ENCODE measurements at places on chromosomes 5 and 9. TPM values are rescaled to one million over a fixed set of nuclear protein-coding genes. Genes with fewer than 3 reads are reported as not detected.

KDM3B gene
- total RNA-seq = 37.6 TPM

SLC22A4 gene
- total RNA-seq = 5.4 TPM

FRRS1L gene
- total RNA-seq = 5.3 TPM

IFNB1 gene
- total RNA-seq = not detected

ADAMTS13 gene
- total RNA-seq = 9.5 TPM

CDX1 gene
- total RNA-seq = 0.57 TPM

MYMK gene
- total RNA-seq = not detected

GMCL2 gene
- total RNA-seq = not detected

NUTM2G gene
- total RNA-seq = 0.15 TPM

DNA sequence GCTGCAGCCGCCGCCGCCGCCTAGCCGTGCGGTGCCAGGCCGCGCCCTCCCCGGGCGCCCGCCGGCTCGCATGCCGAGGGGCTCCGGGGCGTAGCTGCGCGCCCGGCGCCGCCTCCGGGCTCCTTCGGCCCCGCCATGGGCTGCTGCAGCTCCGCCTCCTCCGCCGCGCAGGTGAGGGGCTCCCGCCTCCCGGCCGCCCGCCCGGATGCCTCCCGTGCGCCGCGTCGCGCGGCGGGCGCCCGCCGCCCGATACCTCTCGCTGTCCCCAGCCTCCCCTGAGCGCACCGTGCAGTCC lies 230 bp downstream of the SLC44A1 start:
- no peak for DNase-seq

DNA sequence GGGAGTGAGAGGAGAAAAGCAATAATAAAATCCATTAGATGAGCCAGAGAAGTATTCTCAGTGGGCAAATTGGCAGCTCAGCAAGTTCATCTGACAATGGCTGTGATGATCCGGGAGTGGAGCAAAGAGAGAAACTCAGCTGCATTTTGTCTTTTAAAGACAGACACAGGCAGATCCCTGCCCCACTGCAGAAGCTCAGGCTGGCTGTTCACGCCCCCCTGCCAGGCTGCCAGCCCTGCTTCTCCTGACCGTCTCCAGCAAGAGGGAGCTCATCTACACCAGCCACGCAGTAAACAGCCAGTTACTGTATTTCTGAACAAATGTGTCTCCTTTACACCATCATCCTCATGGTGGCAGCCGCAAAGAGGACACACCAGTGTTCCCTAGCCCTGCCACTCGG lies 114.3 kb upstream of the SARDH start:
- no peak for DNase-seq

DNA sequence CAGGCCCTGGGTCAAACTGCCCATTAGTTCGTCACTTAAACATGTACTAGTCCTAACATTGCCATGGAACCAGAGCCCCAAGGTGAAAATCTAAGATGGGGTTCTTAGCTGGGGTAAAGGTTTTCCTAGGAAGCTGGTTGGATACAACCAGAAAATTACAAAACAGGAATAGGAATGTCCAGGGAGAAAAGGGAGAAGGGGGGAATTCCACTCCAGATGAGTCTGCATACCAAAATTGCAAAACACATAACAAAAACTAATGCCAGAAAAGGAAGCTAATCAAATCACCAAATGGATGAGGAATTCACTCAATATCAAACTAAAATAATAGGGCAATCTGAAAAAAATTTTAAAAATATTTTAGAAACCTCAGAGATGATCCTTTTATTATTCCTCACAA lies 396.2 kb downstream of the EFNA5 start:
- DNase-seq = no peak

DNA sequence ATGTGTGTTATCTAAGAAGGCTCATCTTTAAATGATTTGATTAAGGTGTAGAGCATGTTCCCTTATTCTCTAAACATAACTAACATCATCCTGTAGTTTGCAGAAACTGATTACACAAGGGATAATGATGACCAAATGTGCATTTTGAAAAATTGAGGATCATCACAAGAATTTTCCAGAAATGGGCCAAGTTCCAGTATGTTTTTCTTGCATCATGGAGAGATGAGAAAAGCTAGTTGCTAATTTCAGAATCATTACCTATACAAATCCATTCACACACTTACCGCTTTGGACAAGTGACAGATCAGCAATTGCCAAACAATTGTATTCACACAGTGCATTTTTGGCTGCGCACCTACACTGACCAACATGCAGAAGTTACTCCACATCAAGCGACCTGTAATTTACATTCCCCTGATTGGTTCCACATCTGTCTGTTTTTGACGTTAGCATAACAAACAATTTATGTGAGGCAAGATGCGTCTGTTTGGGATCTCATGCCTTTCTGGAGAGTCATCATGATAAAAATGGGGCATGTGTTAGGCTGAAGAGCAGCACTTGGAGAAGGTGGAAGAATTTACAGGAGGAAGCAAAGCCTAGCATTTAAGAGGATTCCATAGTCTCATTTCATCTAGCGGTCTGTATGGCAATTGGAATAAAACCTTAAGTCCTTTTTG lies 2.8 kb upstream of the BNC2 start:
- DNase-seq = no peak

DNA sequence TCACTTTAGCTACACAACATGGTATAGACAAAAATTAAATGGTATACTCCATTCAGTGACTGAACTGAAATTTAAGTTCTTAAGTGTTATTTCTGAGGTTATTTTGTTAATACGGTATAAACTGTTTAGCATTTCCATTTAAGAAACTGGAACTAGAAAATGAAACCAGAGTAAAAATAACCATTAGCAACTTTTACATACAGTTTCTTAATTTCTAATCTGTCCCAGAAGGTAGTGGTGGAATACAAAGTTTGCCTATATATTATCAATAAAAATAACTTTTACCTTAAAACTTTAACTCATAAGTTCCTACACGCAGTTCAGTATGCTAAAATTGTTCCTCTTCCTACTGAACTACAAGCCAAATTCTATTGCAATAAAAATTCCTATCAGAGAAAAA lies 10.3 kb downstream of the GOLPH3 start:
- DNase-seq = no peak

GRCh38 chr5:88756953-88757352 lies 126.0 kb downstream of the MEF2C start:
- no peak for DNase-seq

GRCh38 chr9:126144603-126145456 lies 181.8 kb upstream of the MVB12B start:
- peak; percentile 41 for DNase-seq

DNA sequence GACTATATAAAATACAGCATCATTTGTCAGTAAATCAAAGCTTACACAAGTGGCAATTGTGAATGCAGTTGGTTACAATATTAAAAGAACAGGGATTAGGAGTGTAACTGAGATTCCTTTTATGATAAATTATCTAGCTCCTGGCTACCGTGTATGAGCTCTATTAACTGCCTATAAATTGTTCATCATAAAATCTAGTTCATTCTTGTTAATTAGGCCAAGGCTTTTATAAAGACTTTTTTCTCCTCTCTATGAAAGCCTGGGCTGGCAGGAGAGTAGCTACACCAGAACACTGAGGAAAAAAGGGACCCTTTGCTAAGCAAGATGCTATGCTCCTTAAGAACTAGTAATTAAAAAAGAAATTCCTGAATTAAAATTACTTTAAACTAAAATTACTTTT lies 132.4 kb upstream of the MEF2C start:
- DNase-seq = no peak

DNA sequence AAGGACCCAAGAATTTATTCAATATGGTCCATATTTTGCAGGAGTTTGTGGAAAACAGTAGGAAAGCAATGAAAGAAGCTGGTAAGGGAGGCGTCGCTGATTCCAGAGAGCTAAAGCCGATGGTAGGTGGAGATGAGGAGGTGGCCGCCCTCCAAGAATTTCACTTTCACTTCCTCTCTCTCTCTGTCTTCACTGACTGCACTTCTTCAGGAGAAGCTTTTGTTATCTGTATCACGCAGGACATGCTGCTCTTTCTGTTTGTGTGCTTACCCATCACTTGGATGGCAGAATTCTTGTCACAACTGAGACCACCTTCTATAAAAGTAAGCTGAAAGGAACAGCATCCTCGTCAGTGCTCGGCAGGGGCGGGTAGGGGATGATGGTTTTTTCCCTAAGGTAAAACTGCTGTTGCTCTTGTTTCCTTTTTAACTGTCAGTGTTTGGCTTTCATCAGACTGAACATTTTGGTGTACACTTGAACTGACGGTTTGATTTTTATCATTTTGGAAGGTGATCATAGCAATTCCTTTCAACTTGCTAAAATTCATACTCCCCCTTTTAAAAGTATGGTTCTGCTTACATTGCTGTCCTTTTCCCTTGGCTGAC lies 62.4 kb upstream of the FSD1L start:
- no peak for DNase-seq

- DNase-seq = no peak
Observed at GRCh38 chr9:85332487-85332886, 409.3 kb downstream of the AGTPBP1 start.

- DNase-seq = no peak
Observed at GRCh38 chr9:116323571-116323970, 170.0 kb downstream of the PAPPA start.

- DNase-seq = no peak
Observed at GRCh38 chr5:141349917-141350619, at the start of gene PCDHGB1. PCDHGB1 (plus strand) TSS chr5:141350099; CDS start chr5:141350261, 162 bp downstream.

DNA sequence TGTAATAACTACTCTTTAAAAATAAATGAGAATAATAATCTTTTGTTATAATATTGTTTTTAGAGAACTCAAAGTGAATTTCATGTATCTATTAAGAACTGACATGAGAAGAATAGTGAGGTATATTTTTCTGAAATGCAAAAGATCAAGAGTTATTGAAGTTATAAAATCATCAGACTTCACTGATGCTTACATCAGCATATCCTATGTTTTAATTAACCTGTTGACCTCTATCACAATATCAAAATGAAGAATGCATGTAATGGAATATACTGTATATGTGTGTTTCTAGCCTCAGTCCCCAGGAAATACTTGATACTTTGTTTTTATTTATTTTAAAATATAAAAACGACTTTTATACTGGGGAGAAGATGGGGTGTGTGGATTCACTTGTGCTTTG lies 533.1 kb downstream of the KCTD16 start:
- DNase-seq = no peak

Measured in chondrocyte (in vitro differentiated cells).